Heart right ventricle (tissue), 16 donors: ENCODE measurements at places on chromosomes 11 and 22. TPM values are rescaled to one million over a fixed set of nuclear protein-coding genes. Genes with fewer than 3 reads are reported as not detected.

- no peak for DNase-seq
These were observed 206.0 kb downstream of the BRD1 start for GRCh38 chr22:49621601-49622210.

DNA sequence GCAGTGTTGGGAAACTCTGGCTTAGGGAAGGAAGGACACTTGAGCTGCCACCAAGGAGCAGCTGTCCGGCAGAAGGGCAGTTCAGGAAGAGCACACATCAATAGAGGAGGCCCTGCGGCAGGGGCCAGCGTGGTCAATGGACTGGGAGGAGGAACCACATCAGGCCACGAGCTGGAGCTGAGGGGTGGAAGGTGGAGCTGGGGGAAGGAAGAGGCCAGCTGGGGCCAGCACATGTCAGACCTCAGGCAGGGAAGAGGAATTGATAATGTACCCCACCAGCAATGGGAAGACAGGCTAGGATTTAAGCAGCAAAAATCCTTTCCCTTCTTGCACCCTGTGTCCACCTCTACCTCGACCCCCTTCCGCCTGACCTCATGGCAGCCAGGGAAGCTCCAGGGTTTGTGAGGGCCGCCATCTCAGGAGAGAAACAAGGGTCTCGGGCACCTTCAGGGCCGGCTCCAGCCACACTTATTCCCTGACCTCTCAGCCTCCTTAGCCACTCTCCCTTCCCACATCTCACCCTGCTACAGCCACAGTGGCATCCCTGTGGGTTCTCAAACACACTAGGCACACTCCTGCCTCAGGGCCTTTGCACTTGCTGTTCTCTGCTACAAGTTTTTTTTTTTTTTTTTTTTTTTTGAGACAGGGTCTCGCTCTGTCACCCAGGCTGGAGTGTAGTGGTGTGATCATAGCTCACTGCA is 157.8 kb upstream of the GRK3 start:
- DNase-seq, result no peak

GRCh38 chr22:28670756-28671155 is 8.9 kb downstream of the TTC28 start:
- no peak for DNase-seq

GRCh38 chr22:48368975-48369525 is 1458.6 kb downstream of the BRD1 start:
- no peak for DNase-seq

DNA sequence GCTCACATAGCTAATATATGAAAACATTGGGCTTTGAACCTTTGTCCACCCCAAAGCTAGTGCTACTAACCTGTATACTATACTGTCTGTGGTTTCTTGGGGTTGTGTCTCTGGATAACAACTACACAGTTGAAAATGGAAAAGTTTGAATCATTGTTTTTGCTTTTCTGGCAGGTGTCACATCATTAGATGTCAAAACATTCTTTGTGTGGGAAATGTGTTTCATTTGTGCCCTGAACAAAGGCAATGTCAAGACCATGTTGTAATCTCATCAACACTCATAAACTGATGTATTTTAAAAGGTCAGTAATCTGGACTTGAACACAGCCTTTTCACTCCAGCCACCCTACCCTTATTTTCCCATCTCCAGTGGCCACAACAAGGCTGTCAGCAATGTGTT is 16.5 kb downstream of the SYT13 start:
- no peak for DNase-seq

Gene GSTT2
- not detected for total RNA-seq

DNA sequence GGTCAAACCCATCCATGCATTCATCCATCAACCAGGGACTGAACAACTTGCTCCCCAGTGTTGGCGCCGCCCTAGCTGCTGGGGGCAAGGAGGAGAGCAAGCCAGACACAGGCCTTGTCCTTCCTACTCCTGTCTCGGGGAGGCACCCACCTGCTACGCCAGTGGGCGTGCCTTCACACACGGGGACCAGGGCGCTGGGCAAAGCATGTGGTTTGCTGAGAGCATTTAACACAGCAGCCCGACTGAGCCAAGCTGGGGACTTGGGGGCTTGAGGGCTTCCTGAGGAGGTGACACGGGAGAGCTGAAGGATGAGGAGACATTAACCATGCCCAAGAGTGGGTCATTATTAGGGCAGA is 30.6 kb downstream of the CACNA1I start:
- no peak for DNase-seq

GRCh38 chr11:111259896-111260295 is 14.4 kb downstream of the POU2AF2 start:
- DNase-seq, result no peak

DNA sequence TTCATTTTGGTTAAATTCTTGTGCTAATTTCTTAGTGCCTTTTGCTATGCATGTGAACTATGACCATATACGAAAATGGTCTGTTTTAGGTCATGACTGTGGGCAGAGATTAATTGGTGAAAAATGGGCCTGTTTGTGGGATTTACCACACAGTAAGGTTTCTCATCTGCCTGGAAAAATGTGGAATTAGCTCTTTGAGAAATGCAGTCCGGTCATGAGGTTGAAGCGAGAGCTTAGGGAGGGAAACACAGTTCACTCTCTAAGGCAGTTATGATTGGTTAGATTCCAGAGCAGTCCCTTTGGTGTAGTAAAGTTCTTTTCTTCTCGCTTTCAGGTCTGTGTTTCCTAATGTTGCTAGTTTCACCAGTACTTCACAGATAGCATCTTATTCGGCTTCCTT is 1.2 kb upstream of the PDE3B start:
- DNase-seq, result no peak

Gene SCO2
- total RNA-seq, result 0.74 TPM

GRCh38 chr11:18468961-18469360 is 13.3 kb downstream of the LDHAL6A start:
- no peak for DNase-seq

- DNase-seq, result peak; percentile 67
These were observed 11.7 kb downstream of the OSBPL5 start for GRCh38 chr11:3153291-3153861.

- DNase-seq, result no peak
These were observed 234.3 kb upstream of the NARS2 start for GRCh38 chr11:78808923-78809322.

- DNase-seq, result no peak
These were observed 119.2 kb downstream of the KIAA1671 start for GRCh38 chr22:25071720-25072119.

DNA sequence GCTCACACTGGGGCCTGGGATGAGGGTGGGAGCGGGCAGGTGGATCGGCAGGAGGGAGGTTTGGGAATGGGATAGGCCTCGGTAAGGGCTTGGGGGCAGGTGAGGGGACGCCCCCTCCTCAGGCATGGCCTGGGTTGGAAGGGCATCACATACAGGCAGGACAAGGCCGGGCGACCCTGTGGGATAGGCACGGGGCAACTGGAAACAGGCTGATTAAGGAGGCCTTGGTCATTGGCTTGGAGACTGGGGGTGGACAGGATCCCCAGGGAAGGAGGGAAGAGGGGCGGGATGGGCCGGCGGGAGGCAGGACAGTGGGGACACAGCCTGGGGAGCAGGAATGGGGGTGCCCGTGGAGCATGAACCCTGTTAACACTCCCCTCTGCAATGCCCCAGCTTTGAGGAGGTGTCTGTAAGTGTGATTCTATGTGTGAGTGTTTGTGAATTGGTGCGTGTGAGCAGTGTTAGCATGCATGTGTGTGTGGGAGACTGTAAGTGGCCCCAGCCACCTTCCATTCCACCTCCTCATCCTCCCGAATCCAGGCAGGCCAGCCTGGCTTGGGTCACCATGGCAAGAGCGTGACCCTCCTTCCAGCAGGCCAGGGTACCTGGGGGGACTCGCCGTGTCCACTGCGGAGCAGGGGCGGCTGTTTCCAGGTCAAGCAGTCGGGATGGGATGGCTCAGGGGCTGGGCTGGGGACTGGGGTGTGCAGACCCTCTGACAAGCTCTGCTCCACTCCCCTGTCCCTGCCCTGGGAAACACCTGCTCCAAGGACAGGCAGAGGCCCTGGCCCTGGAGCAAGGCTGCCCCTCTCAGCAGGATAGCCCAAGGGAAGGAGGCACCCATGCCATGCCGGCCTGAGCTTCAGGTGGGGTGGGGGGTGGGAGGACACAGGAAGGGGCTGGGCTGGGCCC is 3.4 kb upstream of the PIM3 start:
- DNase-seq, result peak; percentile 8

Gene PGM2L1
- 1.2 TPM for total RNA-seq

Gene FAM227A
- 0.37 TPM for total RNA-seq

GRCh38 chr11:31656051-31656450 is 146.5 kb downstream of the ELP4 start:
- DNase-seq, result no peak
